ENCODE measurements at places on chromosomes 11 and 22.

GRCh38 chr11:71138737-71139425 is 113.5 kb downstream of the SHANK2 start:
- no peak for DNase-seq

GRCh38 chr11:63682066-63683021 is 1.0 kb downstream of the RTN3 start:
- DNase-seq = no peak

GRCh38 chr11:119829402-119829801 is 100.4 kb upstream of the NECTIN1 start:
- DNase-seq = no peak

DNA sequence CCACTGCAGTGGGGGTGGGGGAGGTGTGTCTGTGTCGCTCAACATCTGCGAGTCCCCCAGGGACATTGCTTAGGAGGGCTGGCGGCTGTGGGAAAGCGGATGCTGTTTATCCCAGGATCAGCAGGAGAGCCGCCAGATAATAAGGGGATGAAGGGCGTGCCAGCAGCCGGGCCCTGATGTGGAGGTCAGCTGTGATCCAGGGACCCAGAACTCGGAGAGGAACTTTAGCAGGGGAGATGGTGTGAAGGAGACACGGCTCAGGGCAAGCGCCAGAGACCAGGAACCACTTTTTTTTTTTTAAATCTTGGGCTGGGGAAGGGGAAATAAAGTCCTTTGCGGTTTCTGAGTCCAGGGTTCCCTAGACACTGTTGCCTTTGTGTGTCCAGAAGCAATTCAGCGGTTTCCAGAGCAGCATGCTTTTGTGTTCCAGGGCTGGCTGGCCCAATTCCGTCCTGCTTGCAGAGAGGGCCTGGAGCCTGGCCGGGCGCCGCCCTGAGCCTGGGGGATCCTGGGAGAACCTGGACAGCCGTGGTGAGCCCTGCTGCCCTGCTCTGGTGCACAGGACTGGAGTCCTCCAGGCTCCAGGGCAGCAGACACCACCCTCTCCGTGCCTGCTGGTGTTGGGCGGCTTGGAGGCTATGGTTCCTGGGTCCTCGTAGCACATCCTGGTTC is at the start of gene GRAMD4:
TSS of gene GRAMD4 (plus strand) at position 557 of the 672 bp plus-strand sequence. CDS start 6,414 bp downstream, outside the sequence.
- DNase-seq = no peak

DNA sequence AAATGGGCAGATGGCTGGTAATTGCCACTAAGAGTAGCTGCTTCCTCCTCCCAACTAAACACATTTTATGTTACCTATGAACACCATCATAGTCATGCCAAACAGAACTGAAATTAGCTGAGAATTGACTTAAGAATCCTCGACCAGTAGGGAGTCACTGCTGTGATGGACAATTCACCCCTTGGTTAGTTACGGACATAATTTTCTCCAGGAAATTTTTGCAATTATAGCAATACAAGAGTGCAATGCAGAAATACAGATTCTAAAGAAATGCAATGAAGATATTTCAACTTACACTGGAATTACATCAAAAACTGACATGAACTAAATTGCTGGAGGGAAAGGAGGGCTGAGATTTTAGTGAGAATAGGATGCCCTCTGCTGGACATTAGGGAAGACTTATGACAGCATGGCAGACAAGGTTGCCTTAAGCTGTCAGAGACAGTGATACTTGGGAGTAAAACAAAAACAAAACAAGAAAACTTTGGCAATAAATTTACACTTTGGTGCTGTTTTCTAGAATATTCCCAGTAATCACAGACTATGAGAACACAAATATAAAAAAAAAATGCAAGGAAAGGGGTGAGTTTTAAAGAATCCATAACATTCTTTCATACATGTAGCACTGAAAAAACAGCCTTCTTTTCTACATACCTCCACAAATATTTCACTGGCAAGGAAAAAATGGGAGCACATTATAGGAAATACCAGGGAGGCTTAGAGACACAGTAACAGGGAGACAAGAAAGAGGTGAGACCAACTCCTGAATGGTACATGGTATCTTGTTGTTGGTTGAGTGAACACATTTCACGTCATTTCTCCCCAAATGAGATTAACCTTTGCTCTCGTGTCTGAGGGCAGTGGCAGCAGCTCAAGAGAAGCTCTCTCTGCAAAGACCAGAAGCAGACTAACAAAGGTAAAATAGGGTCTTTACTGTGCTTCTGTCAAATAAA is 11.2 kb upstream of the PPP2R1B start:
- DNase-seq = no peak

GRCh38 chr11:95917193-95918036 is 6.5 kb downstream of the MTMR2 start:
- DNase-seq = no peak

- DNase-seq = no peak
These were observed 36.1 kb downstream of the GNB1L start for GRCh38 chr22:19818324-19819207.

- DNase-seq = no peak
These were observed 196.1 kb downstream of the GRIK4 start for GRCh38 chr11:120707663-120708062.

DNA sequence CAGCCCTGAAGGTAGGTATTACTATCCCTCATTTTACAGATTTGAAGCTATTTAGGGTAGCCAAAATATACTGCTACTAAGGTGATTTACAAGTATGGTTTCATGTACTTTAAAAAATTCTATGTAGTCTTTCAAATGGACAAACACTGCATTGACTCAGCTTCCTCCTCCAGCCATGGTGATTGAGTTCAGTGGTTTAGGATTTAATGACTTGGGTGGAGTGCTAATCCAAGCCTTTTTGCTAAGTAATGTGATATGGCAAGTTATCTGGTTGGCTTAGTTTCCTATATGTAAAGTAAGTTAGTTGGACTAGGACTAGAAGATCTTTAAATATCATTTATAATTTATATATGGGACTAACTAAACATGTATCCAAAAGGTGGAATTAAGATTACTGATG is 77.9 kb downstream of the ARHGAP20 start:
- DNase-seq = no peak

GRCh38 chr11:77171885-77172665 is 44.0 kb downstream of the MYO7A start:
- no peak for DNase-seq

DNA sequence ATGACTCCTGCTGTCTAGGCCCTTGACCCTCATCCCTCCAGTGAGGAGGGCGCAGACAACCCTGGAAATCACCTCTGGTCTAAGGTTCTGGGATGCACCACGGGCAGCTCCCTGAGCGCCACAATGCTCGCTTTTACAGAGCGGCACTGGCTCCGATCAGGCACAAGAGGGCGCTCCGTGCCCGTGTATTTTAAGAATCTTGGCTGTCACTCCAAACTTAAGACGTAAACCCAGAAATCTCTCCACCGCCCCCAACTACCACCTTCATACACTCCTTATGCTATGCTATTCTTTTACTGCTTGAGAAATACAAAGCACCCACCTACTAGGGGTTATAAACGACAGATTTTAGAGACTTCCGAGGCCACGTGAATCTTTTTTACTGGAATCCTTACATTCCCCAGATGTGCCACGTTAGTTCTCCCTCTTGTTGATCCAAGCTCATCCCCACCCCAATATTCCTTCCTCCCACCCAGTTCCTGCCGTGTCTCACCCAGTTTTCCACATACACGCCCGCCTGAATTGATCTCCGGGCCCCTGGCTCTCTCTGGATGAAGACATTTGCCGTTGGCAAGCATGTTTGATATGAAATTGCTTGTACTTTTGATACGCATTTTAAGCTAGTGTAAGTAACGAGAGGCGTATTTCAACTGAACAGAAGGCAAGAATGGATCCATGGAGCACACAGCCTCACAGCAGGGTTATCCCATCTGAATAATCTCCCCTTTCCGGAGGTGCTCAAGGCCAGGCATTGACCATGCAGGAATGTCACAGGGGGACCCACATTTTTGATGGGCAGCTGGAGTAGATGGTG is 453.5 kb downstream of the OPCML start:
- DNase-seq = no peak

DNA sequence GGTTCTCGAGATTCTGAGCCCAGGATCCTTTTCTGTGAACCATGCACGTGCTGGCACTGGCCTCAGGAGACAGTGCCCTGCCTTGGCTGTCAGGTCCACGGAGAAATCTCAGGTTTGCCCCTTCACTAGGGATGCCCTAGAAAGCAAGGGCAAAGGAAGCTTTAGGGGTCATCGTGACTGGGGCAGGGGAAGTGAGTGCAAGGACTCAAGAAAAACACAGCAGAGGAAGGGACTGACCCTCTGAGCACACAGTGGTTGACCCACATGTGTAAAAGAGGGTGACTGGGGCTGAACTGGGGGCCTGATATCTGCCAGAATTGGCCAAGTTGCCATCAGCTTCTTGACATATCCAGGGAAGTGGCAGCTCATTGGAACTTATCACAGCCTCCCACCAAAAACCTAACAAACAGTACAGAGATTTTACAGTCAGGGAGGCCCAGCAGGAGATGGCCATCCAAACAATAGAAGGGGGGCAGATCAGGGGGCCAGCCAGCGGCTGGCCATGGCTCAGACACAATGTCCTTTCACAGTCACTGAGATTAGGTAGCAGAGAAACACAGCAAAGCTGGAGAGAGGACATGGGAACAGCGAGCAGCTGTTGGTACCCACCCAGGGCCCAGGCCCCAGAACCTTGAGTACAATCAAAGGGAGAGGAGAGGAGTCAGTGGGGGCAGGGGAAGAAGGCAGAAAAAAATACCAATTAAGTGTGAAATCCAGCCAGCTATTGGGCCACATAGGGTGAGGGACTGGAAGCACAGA is 4.4 kb downstream of the TMEM121B start:
- no peak for DNase-seq

- DNase-seq = no peak
These were observed 15.5 kb upstream of the ST3GAL4 start for GRCh38 chr11:126339863-126340434.

GRCh38 chr11:65215441-65216076 is 33.8 kb downstream of the CAPN1 start:
- no peak for DNase-seq

GRCh38 chr11:103091064-103091800 is 728 bp downstream of the DCUN1D5 start:
- no peak for DNase-seq

DNA sequence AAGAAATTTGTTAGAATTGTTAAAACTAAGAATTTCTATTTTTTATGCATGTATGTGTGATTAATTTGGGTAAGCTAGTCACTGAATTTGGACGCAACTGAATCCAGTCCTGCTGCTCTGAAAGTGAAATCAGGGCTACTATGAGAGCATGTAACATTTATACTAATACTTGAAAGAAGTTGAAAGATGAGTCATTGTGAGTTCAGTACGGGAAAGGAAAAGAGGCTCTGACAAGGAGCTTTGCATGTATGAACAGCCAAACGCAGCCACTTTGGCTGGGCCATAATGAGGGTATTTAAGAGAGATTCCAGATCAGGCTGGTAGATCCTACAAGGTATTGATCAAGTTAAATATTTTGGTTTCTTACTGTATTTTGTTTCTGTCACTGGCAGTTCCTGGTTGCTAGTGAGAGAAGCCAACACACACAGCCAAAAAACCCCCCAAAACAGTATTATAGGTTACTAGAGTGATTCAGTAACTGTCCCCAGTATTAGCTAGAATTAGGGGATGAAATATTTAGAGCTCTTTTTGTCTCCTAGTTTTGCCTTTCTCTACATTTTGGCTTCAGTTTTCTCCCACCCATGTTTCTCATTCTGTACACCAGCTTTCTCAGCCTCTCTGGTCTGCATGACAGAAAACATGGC is 14.1 kb downstream of the AASDHPPT start:
- DNase-seq = peak; percentile 11

- no peak for DNase-seq
These were observed 507.8 kb upstream of the CNTN5 start for GRCh38 chr11:98512938-98513337.

GRCh38 chr11:12683874-12684273 is 9.7 kb downstream of the TEAD1 start:
- DNase-seq = no peak

GRCh38 chr11:72069200-72069599 is 11.1 kb downstream of the NUMA1 start:
- no peak for DNase-seq

- DNase-seq = no peak
These were observed 1.7 kb upstream of the LINC01488 start for GRCh38 chr11:69479591-69480271.

- DNase-seq = no peak
These were observed 299.7 kb downstream of the TBC1D22A start for GRCh38 chr22:47062126-47062525.

GRCh38 chr22:42269432-42270175 is 849 bp downstream of the TCF20 start:
- DNase-seq = peak; percentile 28

GRCh38 chr11:96090711-96091110 is 166.8 kb upstream of the MTMR2 start:
- DNase-seq = no peak

DNA sequence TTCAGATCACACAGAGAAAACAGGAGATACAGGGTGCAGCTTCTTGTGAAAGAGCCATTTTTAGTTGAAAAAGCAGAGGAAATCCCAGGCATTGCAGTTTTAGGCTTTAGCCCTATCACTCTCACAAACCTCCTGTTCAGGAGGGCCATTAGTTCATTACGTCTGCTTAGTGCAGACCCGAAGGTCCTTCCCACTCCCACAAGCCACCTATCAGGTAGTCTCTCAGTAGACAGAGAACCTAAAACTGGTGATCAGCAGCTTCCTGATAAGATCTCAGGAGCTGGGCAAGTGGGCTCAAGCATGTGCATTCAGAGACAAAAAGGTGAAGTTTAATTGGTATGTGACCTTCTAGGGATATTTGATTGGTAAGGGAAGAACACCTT is 4.3 kb downstream of the GLYAT start:
- no peak for DNase-seq

- no peak for DNase-seq
These were observed 3.1 kb downstream of the GNB1L start for GRCh38 chr22:19851291-19852176.

DNA sequence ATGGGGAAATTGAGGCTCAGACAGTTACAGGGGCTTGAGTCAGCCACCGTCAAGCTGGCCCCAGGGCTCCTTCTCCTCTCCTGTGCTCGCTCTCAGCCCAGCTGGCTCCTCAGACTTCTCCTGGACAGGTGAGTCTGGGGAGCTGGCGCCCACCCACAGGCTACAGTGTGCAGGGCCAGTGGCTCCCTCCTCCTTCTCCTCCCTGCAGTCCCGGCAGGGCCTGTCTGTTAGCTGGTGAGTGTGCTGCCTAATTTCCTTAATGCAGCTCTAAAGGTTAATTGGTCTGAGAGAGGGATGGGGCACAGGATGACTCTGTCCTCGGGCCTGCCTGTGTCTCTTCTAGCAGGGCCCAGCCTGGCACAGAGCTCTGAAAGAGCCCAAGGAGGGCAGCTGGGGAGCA is 31.7 kb downstream of the LMO1 start:
- DNase-seq = no peak

DNA sequence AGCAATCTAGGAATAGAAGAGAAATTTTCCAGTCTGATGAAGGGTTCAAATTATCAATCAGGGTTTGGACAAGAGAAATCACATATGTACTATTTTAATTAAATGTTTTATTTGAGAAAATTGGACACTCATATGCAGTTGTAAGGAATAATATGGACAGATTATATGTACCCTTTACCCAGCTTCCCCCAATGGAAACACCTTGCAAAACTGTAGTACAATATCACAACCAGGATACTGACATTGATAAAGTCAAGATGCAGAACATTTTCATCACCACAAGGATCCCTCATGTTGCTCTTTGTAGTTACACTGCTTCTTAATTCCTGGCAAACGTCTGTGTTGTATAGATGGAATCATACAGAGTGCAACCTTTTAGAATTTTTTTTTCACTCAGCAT is 1.4 kb upstream of the LIPT2 start:
- no peak for DNase-seq

Measured in stimulated activated CD4-positive, alpha-beta T cell treated with anti-CD3 and anti-CD28 coated beads, TNF-alpha, amount 100 ng/mL, for 48 hours (primary cell).